ENCODE measurements at places on chromosomes 5 and 9. TPM values are rescaled to one million over a fixed set of nuclear protein-coding genes. Genes with fewer than 3 reads are reported as not detected.

PHF24 gene
- 0.95 TPM for polyA plus RNA-seq

IFNA7 gene
- polyA plus RNA-seq, result not detected

DNA sequence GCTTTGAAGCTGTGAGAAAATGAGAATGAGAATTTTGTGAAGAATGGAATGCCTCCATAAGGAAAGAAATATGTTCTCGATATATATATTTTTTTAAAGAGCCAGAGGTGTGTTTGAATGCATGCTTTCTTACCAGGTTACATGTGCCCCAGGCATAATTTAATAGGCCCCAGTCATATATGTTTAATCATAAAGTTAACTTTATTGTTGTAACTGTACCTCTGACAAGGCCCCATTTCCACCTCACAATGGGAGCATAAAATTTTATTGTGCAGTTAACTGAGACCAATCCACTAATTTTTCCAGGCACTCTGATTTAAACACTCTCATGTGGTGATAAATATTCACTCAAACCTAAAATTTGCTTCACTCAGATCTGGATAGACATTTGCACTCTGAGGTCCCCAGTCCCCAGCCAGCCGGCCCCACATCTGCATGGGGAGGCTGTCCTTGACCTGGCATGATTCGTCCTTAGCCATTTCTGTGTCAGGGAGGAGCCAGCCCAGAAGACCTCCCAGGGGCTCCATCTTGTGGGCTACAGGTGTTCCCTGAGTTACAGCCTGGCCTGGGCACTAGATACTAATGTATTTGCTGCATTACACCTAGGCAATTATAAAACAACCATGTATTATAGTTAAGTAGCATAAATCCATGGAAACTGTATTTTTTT, 245.8 kb downstream of the MTRR start:
- no peak for DNase-seq

- DNase-seq, result no peak
These were observed 130.1 kb upstream of the ZNF608 start for GRCh38 chr5:124876566-124876965.

DNA sequence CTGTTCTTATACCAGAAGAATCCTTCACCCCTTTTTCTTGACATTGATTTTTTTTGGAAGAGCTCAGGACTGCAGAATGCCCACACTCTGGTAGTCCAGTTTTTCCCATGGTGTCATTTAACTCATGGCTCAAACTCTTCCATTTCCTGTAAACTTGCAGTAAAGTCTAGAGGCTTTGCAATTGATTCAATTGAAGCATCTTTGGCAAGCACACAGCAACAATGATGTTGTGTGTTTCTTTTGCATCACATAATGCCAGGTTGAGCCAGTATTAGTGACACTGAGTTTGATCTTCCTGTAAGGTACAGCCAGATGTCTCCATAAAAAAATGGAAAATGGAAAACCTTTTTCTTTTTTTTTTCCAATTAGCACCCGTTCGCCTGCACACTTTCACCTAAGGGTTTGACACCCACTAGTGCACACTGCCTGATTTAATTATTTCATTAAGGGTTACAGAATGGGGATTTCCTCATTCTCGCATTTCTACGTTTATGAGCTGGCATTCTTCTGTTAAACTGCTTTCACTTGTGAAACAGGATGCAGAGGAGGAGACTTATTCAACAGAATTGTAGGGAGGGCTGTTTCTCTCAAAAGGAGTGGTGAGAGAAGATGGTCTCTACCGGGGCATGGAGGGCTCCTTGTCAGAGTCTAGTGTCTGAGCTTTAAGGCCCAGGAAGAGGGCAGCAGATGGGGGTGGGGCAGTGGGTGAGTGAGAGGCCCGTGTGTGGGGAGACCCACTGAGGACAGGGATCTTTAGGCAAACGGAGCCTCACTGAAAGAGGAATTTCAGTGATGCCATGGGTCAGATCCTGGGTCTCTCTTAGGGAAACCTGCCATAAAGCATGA, 2.2 kb upstream of the S1PR3 start:
- no peak for DNase-seq

GRCh38 chr5:161548487-161549094, 2.1 kb upstream of the GABRB2 start:
- no peak for DNase-seq

GRCh38 chr5:171898879-171899278, 107.6 kb downstream of the FBXW11 start:
- no peak for DNase-seq

DNA sequence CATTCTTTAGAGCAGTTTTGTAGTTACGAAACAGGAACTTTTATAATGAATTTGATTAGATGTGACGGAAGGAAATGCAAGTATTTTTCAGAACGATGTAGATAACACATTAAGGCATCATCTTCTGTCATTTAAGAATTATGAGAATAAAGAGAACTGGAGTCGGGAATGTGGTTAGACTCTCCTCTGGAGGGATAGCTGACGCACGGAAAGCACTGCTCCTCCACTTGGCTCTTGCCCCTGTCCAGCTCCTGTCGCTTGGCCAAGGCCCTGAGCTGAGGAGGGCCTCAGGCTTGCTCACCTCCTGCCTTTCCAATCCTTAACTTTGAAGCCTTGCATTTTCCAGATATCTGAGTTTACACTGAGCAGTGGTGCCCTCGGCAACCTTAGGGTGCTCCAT, 60.5 kb downstream of the MAP1B start:
- peak; percentile 32 for DNase-seq

- no peak for DNase-seq
These were observed 145.9 kb downstream of the HINT1 start for GRCh38 chr5:131019111-131019510.
